ENCODE measurements at places on chromosomes 7 and 10.
A peak's percentile ranks its signal among the peaks of the same experiment; 100 is the strongest.

GRCh38 chr10:32210306-32211045 lies 136.5 kb downstream of the EPC1 start:
- DNase-seq = peak; percentile 18

DNA sequence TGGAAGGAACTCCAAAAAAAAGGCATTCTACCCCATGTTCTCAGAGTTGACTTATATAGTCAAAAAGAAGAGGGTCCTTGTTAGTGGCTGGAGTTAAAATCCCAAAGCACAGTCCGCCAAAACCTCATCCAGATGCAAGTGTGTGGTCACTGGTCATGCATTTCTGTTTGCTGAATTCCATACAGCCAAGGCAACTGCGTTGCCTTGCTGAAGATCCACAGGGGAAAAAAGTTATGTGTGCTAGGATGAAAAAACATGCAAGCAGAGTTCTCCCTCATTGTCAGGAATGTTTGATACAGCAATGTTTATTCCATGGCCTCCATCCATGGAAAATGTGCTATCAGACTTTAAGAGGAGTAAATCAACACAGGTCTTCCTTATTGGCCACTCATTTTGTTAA lies 213.1 kb downstream of the CREB5 start:
- DNase-seq = no peak

DNA sequence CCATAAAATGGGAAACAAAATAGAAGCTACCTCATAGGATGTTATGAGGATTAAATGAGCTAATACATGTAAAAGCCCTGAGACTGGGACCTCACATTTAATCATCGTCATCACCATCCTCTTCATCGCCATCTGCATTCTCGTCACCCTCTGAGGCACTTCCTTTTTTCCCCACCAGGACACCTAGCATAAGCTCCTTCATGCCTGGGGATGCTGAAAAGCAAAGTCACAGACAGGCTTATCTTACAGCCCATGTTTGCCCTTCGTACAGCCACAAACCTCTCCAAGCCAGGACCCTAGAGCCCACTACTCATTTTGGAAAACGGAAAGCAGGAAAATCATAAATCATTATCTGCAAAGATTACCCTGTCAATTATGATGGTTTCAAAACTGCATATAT lies 249.6 kb downstream of the GPAM start:
- DNase-seq = no peak

DNA sequence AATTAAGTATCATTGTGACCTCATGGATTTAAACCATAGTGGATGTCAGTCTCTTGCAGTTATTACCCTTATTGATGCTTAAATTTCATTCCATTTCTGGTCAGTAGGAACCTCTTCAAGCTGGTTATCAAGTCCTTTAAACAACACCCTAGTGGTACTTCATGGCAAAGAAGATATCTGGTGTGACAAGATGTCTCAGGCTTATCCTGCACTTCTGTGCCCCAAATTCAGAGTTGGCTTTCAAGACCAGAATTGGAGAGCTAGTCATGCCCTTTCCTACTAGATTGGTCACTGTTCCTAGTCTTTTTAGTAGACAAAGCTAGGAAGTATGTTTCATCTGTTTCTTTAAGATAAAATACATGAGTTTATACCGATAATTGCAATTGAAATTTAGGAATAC lies 54.9 kb downstream of the KMT2E start:
- DNase-seq = no peak

DNA sequence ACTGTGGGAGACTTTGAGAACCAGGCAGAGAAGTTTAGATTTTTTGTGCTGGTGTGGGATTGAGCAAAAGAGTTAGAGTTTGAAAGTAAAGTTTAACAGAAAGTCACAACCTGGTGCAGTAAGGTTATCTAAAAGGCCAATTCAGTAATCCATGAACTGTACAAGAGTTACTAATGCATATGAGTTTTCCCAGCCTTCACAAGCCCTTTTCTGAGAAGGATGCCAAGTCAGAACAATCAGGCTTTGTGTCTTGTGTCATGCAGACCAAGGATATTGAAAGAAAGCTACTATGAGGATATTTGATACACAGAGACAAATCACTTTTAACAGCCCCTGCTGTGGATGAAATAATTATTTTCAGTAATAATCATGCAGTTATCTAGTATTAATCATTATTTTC lies 68.8 kb upstream of the MYO3A start:
- no peak for DNase-seq

DNA sequence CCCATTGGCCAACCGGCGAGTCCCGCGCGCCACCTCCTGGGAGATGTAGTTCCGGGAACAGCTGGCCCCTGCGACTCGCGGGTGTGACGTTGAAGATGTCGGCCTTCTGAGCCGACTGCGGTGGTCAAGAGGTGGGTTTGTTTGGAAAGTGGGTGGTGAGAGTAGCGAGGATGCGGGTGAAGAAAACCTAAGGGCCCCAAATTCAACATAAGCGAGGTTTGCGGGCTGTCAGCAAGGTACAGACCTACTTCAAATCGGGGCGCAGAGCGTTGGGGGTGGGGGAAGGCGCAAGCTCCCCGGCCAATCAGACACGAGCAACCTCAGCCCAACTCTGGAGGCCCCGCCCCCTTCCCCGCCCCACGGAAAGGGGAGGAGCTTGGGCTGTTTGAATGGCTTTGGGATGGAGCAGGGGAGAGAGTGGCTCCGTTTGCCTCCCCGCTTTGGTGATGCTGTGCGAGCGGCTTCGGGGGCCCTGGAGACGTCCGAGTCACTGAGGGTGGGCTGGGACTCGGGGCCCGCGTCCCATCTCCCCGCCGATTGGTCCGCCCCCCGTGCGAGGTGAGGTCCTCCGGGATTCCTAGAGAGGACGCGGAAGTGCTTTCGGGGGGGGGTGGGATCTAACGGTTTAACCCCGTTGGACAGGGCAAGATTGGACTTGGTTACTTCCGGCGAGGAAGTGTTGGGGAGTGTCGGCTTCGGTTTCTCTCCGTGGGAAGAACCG lies at the start of gene ZKSCAN5:
TSS of gene ZKSCAN5 (plus strand) at position 60 of the 721 bp plus-strand sequence. CDS start 1,383 bp downstream, outside the sequence.
- peak; percentile 98 for DNase-seq

GRCh38 chr10:97034301-97034700 lies 151.5 kb downstream of the SLIT1 start:
- no peak for DNase-seq

All from stimulated activated CD4-positive, alpha-beta T cell treated with anti-CD3 and anti-CD28 coated beads, Interleukin-1b, Interleukin-23, amount 100 ng/mL, for 48 hours (primary cell).